ENCODE measurements at places on chromosomes 3 and 15. TPM values are rescaled to one million over a fixed set of nuclear protein-coding genes. Genes with fewer than 3 reads are reported as not detected.

- no peak overlapping the region for H3K27ac ChIP-seq
- no peak overlapping the region for H3K4me3 ChIP-seq
- DNase-seq, result no peak
- H3K27me3 ChIP-seq, result no peaks in the 10 kb centered on the region
Measured at GRCh38 chr15:66682246-66682645, 19.8 kb upstream of the SMAD6 start.

- H3K36me3 ChIP-seq, result no peaks in the 10 kb centered on the region
- H3K27ac ChIP-seq, result no peak overlapping the region
Measured at GRCh38 chr3:26807272-26807671, 184.7 kb downstream of the LRRC3B start.

GRCh38 chr3:124986192-124987143 lies 51.9 kb upstream of the MUC13 start:
- no peaks in the 10 kb centered on the region for H3K27me3 ChIP-seq
- H3K27ac ChIP-seq, result peak overlapping the region; percentile 87
- H3K36me3 ChIP-seq, result no peaks in the 10 kb centered on the region
- no peak for DNase-seq
- H3K4me1 ChIP-seq, result peaks cover 35% of the 10 kb centered on the region

DNA sequence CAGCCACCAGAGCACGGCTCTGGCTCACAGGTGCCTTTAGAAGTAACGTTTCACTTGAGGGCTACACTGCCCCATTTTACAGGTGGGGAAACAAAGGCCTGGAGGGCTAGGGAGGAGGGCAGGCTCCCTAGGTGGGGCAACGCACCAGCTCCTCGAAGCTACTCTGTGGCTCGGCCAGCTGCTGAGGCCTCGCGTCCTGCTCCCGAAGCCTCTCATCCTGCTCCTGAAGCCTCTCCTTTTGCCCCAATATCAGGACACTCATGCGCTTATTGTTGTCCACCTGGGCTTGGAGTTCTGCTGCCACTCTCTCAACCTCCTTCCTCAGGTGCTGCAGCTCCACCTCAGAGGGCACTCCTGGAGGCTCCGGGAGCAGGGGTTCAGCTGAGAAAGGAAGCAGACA lies 28.2 kb upstream of the OR4F6 start:
- no peaks in the 10 kb centered on the region for H3K36me3 ChIP-seq
- H3K4me3 ChIP-seq, result no peak overlapping the region
- H3K27ac ChIP-seq, result no peak overlapping the region
- peaks cover 6% of the 10 kb centered on the region for H3K4me1 ChIP-seq

ZNF660 gene
- polyA plus RNA-seq, result 5.7 TPM

ZBTB20 gene
- polyA plus RNA-seq, result 1.1 TPM

DNA sequence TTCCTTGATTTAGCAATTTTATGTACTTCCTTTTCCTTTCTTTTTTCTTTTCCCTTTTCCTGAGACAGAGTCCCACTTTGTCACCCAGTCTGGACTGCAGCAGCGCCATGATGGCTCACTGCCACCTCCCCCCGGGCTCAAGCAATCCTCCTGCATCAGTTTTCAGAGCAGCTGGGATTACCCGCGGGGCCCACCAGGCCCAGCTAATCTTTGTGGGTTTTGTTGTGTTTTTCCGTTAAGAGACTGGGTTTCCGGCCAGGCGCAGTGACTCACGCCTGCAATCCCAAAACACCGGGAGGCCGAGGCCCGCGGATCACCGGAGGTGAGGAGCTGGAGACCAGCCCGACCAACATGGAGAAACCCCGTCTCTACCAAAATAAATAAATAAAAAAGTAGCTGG lies 17.7 kb downstream of the GOLGA8S start:
- no peak overlapping the region for H3K27ac ChIP-seq
- H3K4me3 ChIP-seq, result no peak overlapping the region
- no peaks in the 10 kb centered on the region for H3K36me3 ChIP-seq
- H3K27me3 ChIP-seq, result no peaks in the 10 kb centered on the region
- DNase-seq, result no peak

- no peak overlapping the region for H3K4me3 ChIP-seq
- no peak for DNase-seq
- H3K27ac ChIP-seq, result no peak overlapping the region
- no peaks in the 10 kb centered on the region for H3K4me1 ChIP-seq
- no peaks in the 10 kb centered on the region for H3K27me3 ChIP-seq
Measured at GRCh38 chr3:27095553-27096222, 273.5 kb downstream of the NEK10 start.

DNA sequence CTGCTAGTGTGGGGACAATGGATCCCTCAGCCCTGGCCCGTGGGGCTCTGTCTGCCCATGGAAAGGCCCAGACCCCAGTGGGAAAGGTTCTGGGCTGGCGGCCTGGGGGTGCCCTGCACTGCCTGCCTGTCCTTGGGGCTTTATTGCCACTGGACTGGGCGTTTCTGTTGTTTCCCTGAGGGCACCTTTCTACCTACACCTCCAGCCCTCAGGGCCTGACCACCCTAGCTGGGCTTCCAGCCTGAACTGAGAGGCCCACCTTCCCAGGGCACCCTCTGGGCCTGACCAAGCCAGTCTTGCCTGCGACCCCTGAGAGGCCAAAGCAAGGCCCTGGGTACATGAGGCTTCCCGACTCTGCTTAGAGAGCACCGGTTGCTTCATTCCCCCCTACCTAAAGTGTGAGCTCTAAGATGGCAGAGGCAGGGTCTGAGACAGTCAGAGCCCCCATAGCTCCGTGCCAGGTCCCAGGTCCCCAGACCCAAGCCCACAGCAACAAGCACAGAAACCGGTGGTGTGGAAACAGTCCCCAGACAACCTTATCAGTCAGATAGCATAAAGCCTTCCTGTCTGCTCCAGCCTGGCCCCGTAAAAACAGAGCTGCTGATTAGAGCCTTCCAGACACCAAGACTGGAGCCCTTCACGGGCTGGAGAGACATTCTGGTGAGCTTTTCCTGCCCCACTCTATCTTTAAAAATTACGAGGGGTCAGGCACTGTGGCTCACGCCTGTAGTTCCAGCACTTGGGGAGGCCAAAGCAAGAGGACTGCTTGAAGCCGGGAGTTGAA lies 102.8 kb downstream of the CHSY1 start:
- no peak overlapping the region for H3K27ac ChIP-seq
- no peak overlapping the region for H3K4me3 ChIP-seq
- H3K27me3 ChIP-seq, result no peaks in the 10 kb centered on the region
- no peaks in the 10 kb centered on the region for H3K4me1 ChIP-seq

RLBP1 gene
- polyA plus RNA-seq, result 2.8 TPM

DNA sequence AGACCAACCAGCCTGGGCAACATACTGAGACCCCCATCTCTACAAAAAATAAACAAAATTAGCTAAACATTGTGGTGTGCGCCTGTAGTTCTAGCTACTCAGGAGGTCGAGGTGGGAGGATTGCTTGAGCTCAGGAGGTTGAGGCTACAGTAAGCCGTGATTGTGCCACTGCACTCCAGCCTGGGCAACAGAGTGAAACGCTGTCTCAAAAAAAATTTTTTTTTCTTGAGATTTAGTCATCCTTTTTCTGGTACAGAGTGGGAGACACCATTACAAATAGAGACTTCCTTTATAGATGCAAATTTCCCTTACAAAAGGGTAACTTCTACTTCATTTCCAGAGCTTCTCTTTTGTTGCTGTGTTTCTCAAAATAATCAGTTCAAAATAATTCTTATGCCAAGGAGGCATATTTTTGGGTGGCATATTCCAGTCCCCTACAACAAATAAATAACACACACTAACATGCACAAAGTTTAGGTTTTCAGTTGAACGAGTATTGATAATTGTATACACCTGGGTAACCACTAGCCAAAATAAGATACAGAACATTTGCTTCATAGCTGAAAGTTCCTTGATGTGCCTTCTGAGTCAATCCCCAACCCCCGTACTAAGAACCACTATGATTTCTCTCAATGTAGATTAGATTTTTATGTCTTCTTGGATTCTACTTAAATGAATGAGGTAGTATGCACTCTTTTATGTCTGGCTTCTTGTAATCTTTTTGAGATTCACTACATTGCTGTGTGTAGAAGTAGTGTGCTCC lies 248.9 kb upstream of the PROK2 start:
- no peak overlapping the region for H3K27ac ChIP-seq
- peaks cover 5% of the 10 kb centered on the region for H3K27me3 ChIP-seq
- H3K4me1 ChIP-seq, result no peaks in the 10 kb centered on the region
- no peaks in the 10 kb centered on the region for H3K36me3 ChIP-seq
- no peak overlapping the region for H3K4me3 ChIP-seq
- no peak for DNase-seq

DTX3L gene
- polyA plus RNA-seq, result 34.0 TPM

DNA sequence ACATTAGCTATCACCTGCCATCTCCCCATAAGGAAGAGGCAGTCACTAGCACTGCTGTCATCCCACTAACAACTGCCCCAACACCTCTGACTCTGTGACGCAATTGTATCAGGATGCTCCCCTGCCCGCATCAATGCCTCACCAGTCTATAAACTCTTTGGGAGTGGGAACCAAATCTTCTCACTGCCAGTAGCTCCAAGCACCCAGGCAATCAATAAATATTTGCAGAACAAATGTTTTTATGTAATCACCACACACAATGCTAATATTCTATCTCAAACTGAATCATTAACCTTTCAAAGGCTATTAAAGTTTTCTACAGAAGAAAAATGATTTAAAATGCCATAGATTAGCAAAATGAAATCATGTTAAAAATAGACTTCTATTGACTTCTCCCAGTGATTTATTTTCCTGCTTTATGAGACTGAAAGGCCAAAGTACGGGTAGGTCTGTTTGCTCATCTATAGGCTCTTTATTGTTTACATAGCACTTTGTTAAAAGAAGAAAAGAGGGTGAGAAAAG lies 131.3 kb downstream of the PLD1 start:
- peaks cover 70% of the 10 kb centered on the region for H3K4me1 ChIP-seq
- peak; percentile 48 for DNase-seq
- H3K27ac ChIP-seq, result peak overlapping the region; percentile 95
- no peaks in the 10 kb centered on the region for H3K27me3 ChIP-seq

GRCh38 chr15:100544338-100544841 lies 15.6 kb upstream of the CERS3 start:
- peaks cover 16% of the 10 kb centered on the region for H3K27me3 ChIP-seq
- H3K4me3 ChIP-seq, result no peak overlapping the region
- no peaks in the 10 kb centered on the region for H3K36me3 ChIP-seq
- DNase-seq, result no peak
- no peak overlapping the region for H3K27ac ChIP-seq

- H3K27ac ChIP-seq, result no peak overlapping the region
- no peak for DNase-seq
- H3K36me3 ChIP-seq, result peaks cover 36% of the 10 kb centered on the region
- H3K4me1 ChIP-seq, result no peaks in the 10 kb centered on the region
Measured at GRCh38 chr3:197125636-197126035, 96.0 kb upstream of the MELTF start.

KCNMB2 gene
- polyA plus RNA-seq, result 6.0 TPM

LIPH gene
- 6.9 TPM for polyA plus RNA-seq

GRCh38 chr15:68340726-68341671 lies 63.5 kb downstream of the FEM1B start:
- H3K4me1 ChIP-seq, result peaks cover 3% of the 10 kb centered on the region
- H3K27me3 ChIP-seq, result no peaks in the 10 kb centered on the region
- H3K36me3 ChIP-seq, result no peaks in the 10 kb centered on the region
- no peak overlapping the region for H3K4me3 ChIP-seq
- DNase-seq, result no peak

- DNase-seq, result no peak
- H3K36me3 ChIP-seq, result no peaks in the 10 kb centered on the region
- H3K4me1 ChIP-seq, result no peaks in the 10 kb centered on the region
- H3K27me3 ChIP-seq, result no peaks in the 10 kb centered on the region
- H3K4me3 ChIP-seq, result no peak overlapping the region
Measured at GRCh38 chr3:126956361-126956760, 26.6 kb upstream of the PLXNA1 start.

GRCh38 chr3:73271-73670 lies 123.3 kb upstream of the CHL1 start:
- no peaks in the 10 kb centered on the region for H3K36me3 ChIP-seq
- DNase-seq, result no peak
- no peaks in the 10 kb centered on the region for H3K27me3 ChIP-seq
- no peak overlapping the region for H3K4me3 ChIP-seq
- no peaks in the 10 kb centered on the region for H3K4me1 ChIP-seq

GAP43 gene
- polyA plus RNA-seq, result 39.3 TPM

NR1I2 gene
- 89.1 TPM for polyA plus RNA-seq

GRCh38 chr15:62818691-62819090 lies 223.9 kb upstream of the TPM1 start:
- H3K4me3 ChIP-seq, result no peak overlapping the region
- DNase-seq, result no peak
- H3K36me3 ChIP-seq, result peaks cover 21% of the 10 kb centered on the region
- no peak overlapping the region for H3K27ac ChIP-seq
- H3K27me3 ChIP-seq, result no peaks in the 10 kb centered on the region
- peaks cover 50% of the 10 kb centered on the region for H3K4me1 ChIP-seq

DNA sequence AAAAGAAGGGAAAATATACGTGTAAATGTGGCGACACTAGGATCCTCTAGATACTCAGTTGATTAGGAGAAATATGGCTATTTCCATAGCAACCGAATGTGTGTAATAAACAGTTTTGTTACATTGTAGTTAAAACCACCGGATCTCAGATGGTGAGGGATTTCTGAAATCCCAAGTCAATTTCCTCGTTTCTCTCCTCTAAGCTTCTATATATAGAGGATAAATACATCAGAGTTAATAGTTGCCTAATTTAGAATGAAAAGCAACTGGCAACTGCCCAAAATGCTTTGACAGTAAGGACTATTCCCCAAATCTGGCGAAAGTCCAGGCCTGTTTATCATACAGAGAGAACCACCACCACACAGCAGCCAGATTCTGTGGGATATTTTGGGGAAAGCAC lies 112.6 kb downstream of the GABRB3 start:
- no peak for DNase-seq
- no peaks in the 10 kb centered on the region for H3K36me3 ChIP-seq
- no peaks in the 10 kb centered on the region for H3K4me1 ChIP-seq
- H3K27me3 ChIP-seq, result no peaks in the 10 kb centered on the region
- no peak overlapping the region for H3K27ac ChIP-seq
- no peak overlapping the region for H3K4me3 ChIP-seq

SLC22A13 gene
- 0.34 TPM for polyA plus RNA-seq

SPATA12 gene
- polyA plus RNA-seq, result not detected

- DNase-seq, result no peak
- no peak overlapping the region for H3K27ac ChIP-seq
- no peaks in the 10 kb centered on the region for H3K4me1 ChIP-seq
- H3K4me3 ChIP-seq, result no peak overlapping the region
- H3K27me3 ChIP-seq, result no peaks in the 10 kb centered on the region
Measured at GRCh38 chr3:88440701-88441100, 290.9 kb downstream of the C3orf38 start.

DNA sequence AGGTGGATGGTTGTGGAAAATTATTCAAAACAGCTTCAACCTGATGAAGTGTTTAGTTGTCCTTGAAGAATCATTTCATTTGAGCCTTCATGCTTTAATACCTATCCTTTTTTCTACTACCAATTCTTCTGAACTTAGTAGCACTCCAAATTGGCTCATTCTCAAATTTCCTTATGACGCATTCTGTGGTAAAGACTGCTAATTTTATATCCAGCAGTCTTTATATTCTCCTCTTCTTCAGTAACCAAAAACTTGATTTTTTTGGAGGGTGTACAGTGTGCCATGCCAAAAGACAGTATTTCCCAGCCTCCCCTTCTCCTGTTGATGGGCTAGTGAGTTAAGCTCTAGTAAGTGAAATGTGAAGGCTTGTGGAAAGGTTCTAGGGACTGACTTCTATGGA lies 25.2 kb downstream of the CGNL1 start:
- no peaks in the 10 kb centered on the region for H3K4me1 ChIP-seq
- H3K4me3 ChIP-seq, result no peak overlapping the region
- no peak overlapping the region for H3K27ac ChIP-seq
- no peaks in the 10 kb centered on the region for H3K27me3 ChIP-seq
- no peaks in the 10 kb centered on the region for H3K36me3 ChIP-seq

NPAP1 gene
- polyA plus RNA-seq, result 0.36 TPM

Measured in large intestine (tissue), 12 donors.